Glutamatergic neuron (in vitro differentiated cells): ENCODE measurements at places on chromosomes 5 and 9.

DNA sequence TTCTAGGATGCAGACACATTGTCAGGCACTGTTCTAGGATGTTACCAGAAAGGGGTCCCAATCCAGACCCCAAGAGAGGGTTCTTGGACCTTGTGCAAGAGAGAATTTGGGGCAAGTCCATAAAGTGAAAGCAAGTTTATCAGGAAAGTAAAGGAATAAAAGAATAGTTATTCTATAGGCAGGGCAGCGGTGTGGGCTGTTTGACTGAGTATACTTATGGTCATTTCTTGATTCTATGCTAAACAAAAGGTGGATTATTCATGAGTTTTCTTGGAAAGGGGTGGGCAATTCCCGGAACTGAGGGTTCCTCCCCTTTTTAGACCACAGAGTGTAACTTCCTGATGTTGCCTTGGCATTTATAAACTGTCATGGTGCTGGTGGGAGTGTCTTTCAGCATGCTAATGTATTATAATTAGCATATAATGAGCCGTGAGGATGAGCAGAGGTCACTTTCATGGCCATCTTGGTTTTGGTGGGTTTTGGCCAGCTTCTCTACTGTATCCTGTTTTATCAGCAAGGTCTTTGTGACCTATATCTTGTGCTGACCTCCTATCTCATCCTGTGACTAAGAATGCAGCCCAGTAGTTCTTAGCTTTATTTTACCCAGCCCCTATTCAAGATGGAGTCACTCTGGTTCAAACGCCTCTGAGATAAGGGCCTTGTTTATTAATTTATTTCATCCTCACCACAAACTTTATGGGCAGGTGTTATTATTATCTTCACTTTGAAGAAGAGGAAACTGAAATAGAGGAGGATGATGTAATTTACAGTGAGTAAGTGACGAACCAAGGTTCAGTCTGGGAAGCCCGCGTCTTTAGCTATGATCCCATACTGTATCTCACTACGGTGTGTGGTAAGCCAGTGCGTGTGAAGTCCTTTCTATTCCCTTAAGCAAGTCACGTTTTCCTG, 186.0 kb upstream of the KLF4 start:
- DNase-seq = no peak

DNA sequence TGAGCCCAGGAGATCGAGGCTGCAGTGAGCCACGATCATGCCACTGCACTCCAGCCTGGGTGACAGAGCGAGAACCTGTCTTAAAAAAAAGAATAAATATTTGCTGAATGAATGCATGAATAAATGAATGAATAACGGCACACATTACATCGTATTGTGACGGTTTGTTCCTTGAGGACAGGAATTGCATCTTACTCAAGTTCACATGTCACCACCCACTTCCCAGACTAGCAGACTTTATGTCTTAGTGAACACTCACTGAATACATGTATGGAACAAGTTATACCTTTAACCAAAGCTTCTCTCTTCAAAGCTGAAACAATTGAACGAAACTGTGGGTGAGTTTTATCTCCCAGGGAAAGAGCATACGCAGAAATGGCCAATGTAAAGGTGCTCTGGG, 53.2 kb upstream of the TRAF1 start:
- DNase-seq = no peak

GRCh38 chr5:58013542-58014258, 446.2 kb downstream of the PLK2 start:
- DNase-seq = no peak

GRCh38 chr5:96476654-96477053, 43.6 kb upstream of the PCSK1 start:
- no peak for DNase-seq
